ENCODE measurements at places on chromosomes 2 and 18.
A peak's percentile ranks its signal among the peaks of the same experiment; 100 is the strongest.

DNA sequence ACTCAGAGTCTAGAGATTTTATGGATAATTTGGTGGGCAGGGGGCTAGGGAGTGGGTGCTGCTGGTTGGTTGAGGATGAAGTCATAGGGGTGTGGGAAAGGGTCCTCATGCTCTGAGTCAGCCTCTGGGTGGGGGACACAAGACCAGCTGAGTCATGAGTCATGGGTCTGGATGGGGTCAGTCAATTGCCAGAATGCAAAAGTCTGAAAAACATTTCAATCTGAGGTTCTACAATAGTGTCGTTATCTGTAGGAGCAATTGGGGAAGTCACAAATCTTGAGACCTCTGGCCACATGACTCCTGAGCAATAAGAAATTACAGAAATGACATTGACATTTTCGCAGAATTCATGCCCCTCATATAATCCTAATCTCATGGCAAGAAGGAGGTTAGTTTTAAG lies 15.1 kb downstream of the NMS start:
- DNase-seq: no peak

DNA sequence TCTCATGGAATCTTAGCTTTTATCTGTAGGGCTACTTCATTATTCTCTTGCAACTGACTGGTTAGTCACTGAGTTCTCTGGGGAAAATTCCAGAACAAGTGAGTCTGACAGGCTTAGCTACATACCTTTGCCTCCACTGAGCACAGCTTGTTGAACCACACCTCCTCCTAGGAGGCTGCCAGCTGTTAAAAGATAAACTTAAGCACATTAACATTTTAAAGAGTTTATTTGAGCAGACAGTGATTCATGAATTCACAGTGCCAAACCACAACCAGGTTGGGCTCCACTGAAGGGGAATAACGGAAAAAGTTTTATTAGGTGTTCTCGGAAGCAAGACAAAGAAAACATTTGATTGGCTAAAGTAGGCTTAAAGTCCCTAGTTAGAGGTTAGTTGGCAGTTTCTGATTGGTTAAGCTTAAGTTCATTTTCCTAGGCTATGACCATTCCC lies 12.5 kb upstream of the SLC38A11 start:
- no peak for DNase-seq

DNA sequence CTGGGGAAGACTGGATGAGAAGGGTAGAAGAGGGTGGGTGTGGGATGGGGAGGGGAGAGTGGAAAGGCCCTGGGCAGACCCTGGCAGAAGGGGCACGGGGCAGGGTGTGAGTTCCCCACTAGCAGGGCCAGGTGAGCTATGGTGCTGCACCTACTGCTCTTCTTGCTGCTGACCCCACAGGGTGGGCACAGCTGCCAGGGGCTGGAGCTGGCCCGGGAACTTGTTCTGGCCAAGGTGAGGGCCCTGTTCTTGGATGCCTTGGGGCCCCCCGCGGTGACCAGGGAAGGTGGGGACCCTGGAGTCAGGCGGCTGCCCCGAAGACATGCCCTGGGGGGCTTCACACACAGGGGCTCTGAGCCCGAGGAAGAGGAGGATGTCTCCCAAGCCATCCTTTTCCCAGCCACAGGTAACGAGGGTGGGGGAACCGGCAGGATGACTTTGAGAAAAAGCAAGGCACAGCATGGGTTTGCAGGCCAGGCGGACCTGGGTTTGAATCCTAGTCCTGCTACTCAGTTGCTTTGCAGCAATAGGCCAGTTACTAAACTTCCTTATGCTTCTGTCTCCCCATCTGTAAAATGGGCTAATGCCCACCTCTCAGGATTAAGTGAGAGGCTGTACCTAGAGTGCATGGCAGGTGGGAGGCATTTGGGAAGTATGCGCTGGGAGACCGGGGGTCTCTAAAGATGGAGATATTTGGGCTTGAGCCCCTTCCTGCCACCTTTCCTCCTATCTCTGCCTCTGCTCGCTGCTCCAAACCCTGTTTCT lies at the start of gene INHA:
INHA (plus strand) TSS at position 74 of the 765 bp plus-strand sequence; CDS start at position 139, 65 bp downstream.
- DNase-seq: no peak

DNA sequence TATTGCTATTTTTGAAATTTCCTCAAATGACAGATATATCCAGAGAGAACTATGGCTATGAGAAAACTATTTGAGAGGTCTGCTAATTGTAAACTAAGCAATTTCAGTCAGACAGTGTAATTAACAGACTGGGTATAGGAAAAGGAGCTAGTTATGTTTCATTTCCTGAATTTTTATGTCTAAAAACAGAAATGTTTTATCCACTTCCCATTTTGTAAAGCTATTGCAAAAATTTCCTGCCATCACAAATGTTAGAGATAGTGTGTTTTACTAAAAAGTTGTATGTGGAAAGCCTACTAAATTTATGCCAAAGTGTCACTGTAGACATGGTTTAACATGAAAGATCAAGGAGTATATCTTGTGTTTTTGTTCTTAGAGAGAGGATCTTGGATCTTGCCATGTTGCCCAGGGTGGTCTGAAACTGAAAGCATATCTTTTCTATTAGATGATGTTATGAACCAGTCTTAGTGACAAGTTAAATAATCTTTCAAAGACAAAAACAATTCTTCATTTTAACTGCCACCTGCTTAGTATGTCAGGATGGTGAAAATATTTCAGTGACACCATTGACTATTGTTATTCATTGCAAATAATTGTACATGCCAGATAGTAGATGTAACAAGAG lies 40.5 kb upstream of the ITPRID2 start:
- no peak for DNase-seq

GRCh38 chr2:191539068-191539467 lies 138.9 kb upstream of the NABP1 start:
- DNase-seq: no peak

GRCh38 chr2:159516241-159516758 lies 100.0 kb downstream of the BAZ2B start:
- peak; percentile 92 for DNase-seq

DNA sequence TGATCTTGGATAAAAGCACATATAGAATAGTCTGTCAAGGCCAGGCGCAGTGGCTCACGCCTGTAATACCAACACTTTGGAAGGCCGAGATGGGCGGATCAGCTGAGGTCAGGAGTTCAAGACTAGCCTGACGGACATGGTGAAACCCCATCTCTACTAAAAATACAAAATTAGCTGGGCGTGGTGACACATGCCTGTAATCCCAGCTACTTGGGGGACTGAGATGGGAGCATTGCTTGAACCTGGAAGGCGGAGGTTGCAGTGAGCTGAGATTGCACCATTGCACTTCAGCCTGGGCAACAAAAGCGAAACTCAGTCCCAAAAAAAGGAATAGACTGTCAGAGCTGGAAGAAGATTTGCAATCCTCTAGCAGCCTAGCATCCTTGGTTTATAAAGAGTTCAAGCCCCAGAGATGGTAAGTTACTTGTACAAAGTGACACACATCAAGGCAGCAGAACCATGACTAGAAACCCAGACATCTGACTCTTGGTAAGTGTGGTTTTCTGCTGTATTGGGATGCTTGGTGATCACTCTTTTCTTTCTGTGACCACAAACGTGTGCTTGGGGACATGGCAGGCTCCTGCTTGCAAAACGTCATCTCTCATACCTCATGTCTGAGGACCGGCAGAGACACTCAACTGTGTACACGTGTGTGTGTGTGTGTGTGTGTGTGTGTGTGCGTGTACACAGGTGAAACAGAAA lies 69.0 kb downstream of the OSBPL6 start:
- no peak for DNase-seq

GRCh38 chr18:69890558-69890957 lies 57.1 kb downstream of the CD226 start:
- DNase-seq: no peak

DNA sequence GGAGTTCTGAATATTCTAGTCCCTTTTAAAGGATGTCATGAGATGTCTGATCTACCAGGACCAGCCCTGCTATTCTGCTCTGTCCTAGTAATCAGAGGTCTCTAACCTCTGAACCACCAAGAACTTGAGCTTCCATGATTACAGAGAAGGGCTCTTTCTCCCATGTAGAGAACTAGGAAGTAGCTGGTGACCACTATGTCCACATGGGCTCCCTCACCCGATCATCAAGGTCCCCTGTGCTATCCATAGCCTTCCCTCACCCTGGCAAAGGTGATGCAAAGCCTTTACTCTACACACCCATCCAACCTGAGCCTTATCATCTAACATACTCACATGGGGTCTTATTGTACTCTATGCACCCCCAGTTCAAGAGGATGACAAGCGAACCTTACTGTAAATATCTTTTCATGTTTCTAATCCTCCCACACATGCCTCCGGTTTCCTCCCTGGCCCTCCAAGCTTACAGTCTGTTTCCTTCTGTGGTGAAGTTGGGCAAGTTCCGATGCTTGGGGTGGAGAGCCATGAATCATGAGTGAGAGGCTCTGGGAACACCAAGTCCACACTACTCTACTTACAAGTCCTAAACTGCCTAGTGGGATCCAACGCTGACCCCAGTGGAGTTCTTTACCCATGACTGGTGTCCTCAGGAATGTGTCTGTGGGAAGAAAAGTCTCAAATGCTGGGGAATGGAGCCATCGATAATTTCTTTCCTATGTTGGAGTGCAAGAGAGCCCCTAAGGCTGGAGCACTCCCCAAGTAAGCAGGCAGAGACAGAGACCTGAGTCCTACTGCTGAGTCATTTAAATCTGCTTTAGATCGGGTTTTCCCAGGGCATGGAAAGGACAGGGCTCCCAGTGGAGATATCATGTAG lies 73.3 kb upstream of the KLF7 start:
- no peak for DNase-seq

DNA sequence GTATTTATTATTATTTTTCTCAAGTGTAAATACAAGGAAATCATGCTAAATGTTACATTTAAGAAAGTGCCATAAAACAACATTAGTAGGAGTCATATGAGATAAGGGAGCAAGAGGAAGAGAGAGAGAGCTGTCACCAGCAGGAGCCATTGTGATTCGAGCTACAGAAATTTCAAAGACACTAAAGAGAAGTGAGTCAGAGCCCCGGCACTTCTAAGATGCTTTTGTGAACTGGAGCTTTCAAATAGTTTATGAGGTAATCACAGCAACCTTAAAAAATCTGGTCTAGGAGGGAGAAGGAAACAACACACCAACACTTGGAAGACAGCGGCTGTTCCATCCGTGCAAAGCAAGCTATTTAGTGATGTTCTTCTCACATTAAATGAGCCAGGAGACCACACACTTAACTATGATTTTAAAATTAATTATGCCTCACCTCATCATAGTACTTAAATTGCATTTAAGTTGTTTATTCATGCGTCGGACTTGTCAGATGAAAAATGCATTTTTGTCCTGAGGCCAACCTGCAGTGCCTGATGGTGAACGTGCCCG lies 382.7 kb upstream of the SALL3 start:
- no peak for DNase-seq

GRCh38 chr18:13216711-13217465 lies 1.7 kb upstream of the LDLRAD4 start:
- DNase-seq: peak; percentile 11
